ENCODE measurements at places on chromosomes 6 and 20.

DNA sequence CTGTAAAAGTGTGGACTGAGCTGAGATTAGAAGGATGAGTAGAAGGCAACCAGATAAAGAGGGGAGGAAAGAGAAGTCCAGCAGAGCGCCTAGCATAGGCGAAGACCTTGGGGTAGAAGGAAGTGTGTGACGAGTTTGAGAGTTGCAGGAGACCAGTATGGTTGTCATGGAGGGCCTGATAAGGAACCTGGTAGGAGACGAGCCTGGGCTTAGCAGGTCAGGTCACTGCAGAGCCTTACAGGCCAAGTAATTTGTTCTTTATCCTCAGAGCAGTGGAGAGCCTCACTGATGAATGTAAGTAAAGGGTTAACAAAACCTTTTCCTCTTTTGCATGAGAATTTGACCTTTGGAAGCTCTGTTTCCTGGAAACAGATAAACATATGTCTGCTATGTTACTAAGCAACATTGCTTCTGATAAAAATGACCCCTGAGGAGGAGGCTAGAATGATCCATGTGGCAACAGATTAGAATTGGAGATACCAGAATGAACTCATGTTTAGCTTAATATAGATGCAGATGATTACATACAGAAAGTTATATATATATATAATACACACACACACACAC is 2.9 kb upstream of the TMEM74B start:
- no peak overlapping the region for H3K4me3 ChIP-seq
- no peaks in the 10 kb centered on the region for H3K4me1 ChIP-seq
- DNase-seq: no peak

DNA sequence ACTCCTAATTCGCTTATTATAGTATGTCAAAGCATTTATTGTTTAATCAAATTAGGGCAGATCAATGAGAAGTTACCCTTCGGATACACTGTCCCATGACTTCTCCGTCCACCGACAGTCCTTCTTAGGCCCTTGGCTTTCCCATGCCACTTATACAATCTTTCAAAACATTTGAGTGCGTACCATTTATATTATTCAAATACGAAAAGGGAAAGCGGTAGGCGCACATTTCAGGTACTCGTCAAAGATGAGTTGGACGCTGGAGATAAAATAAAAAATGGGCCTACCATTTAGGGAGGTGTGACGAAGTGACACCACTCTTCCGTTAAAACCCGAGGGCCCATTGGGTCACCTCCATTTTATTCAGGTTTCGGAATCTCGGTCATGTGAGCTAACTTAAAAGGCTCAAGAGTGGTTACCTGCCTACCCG is 542 bp upstream of the AFG1L start:
- H3K4me1 ChIP-seq: peaks cover 6% of the 10 kb centered on the region
- H3K27me3 ChIP-seq: no peaks in the 10 kb centered on the region
- H3K27ac ChIP-seq: peak overlapping the region; percentile 84
- no peaks in the 10 kb centered on the region for H3K36me3 ChIP-seq
- DNase-seq: no peak

- no peaks in the 10 kb centered on the region for H3K36me3 ChIP-seq
- no peak overlapping the region for H3K4me3 ChIP-seq
- no peaks in the 10 kb centered on the region for H3K27me3 ChIP-seq
- H3K4me1 ChIP-seq: peaks cover 28% of the 10 kb centered on the region
- H3K27ac ChIP-seq: no peak overlapping the region
Observed at GRCh38 chr20:10077081-10077471, 42.3 kb downstream of the ANKEF1 start.

DNA sequence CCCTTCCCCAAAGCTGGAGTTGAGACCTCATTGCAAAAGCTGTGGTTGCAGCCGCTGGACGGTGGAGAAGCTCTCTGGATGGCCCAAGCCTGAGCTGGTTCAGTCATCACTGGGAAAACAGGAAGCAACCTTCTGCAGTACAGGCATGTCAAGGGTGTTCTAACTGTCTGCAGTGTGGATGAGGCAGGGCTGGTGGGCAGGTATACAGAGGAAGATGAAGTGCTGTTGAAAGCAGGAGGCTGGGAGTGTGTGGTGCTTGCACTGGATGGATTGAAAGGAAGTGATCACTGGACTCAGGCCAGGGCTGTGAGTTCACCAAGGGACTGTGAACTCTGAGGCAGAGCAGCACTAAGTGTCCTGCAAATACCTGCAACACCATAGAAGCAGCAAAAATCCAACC is 89.0 kb upstream of the NOX3 start:
- H3K36me3 ChIP-seq: no peaks in the 10 kb centered on the region
- DNase-seq: no peak
- H3K27ac ChIP-seq: no peak overlapping the region
- no peak overlapping the region for H3K4me3 ChIP-seq

- H3K36me3 ChIP-seq: no peaks in the 10 kb centered on the region
- H3K27ac ChIP-seq: no peak overlapping the region
- H3K4me3 ChIP-seq: no peak overlapping the region
- no peaks in the 10 kb centered on the region for H3K4me1 ChIP-seq
- DNase-seq: no peak
Observed at GRCh38 chr6:5279891-5280338, 18.6 kb downstream of the FARS2 start.

GRCh38 chr20:14997791-14998190 is 660.4 kb upstream of the FLRT3 start:
- DNase-seq: no peak
- no peaks in the 10 kb centered on the region for H3K36me3 ChIP-seq
- H3K27ac ChIP-seq: no peak overlapping the region
- no peaks in the 10 kb centered on the region for H3K27me3 ChIP-seq
- H3K4me1 ChIP-seq: no peaks in the 10 kb centered on the region

DNA sequence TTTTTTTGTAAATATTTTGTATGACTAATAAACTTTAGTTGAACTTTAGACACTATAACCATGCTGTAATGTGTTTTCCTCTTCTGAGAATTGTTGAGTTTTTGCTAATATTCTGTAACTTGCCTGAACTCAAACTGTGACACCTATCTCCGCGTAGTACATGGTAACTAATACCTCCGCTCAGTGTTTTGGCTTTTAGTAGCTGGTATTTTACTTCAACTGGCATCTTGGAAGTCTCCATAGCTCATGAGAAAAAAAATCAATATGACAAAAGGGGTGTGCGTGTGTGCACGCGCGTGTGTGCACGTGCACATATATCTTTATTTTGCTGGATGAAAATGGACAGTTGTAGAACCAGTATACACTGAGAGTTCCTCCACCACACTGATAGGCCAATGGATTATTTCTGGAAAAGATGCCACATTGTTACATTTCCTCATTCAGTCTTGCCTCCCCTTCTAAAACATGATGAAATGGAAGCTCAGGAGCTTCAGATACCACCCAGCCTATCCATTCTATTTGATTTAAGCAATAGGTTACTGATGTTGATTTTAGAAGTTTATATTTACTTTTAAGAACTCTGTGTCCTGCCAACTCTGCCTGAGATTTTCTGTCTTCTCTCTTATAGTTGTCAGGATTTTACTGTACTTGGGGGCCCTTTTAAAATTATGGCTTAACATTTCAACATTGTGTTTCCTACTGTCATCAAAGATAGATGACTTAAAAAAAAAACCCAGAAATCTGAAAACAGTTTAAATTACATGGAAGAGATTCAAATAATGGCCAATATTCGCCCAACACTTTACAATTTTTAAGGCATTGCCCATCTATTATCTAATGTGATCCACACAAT is 16.3 kb upstream of the ADGRG6 start:
- H3K27me3 ChIP-seq: no peaks in the 10 kb centered on the region
- no peak overlapping the region for H3K27ac ChIP-seq
- H3K4me3 ChIP-seq: no peak overlapping the region
- H3K4me1 ChIP-seq: no peaks in the 10 kb centered on the region
- DNase-seq: no peak

DNA sequence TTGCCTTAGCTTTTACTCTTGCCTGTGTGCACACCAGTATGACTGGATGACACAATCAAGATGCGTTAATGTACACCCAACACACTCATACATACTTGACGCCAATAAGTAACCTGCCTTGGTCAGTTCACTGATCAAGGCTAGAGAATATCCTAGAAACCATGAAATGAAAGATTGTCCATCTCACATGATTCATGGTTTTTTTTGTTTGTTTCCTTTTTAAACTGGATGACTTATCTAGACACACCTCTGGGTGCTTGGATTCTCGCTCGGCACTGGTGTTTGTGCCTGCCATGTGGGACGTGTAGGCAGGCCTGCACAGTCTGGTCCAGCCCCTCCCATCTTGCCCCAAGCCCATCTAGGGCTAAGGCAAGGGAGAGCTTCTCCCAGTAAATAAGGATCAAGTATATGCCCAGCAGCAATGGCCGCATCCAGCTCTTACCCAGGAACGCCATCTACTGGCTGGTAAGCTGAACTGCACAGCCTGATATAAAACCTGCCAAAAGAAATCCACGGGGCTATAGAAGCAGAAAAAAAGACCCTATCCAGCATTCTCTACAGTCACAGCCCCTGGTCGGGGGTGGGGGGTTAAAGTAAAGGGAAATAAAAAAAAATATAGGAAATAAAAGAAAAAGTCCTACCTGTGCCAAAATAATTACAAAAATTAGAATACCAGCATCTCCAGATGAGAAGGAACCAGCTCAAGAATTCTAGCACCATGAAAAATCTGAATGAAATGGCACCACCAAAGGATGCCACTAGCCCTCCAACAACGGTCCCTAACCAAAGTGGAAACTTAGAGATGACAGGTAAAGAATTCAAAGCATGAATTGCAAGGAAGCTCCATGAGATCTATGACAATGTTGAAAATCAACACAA is 73.3 kb downstream of the OTOR start:
- H3K27ac ChIP-seq: no peak overlapping the region
- no peak for DNase-seq
- no peaks in the 10 kb centered on the region for H3K36me3 ChIP-seq

DNA sequence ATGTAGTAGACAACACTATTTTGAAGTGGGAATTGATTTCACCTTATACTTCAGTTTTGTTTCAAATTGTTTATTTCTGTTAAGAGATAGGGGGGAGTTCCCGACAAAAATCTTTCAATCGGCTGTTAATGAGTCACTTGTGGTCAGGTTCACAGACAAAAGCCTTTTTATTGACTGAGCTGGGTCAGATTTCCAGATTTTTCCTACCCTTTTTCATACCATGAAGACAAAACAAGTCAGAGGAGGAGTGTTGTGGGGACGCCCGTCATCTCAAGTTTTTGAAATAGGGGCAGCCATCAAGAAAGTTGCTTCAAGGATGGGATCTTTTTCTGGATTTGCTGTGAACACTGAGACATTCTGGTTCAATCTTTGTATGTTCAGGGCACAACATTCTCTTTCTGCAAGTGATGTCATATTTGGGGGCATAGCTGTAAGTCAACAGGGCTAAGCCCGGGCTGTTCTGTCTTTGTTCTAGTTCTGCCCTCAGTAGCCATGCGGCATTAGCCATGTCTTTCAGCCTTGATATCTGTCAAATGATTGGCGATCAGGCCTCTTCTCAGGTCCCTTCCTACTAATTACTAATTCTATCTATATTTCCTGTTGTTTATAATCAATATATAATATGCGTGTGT is 496.0 kb upstream of the MARCKS start:
- no peaks in the 10 kb centered on the region for H3K27me3 ChIP-seq
- DNase-seq: peak; percentile 19
- H3K4me1 ChIP-seq: peaks cover 65% of the 10 kb centered on the region
- no peak overlapping the region for H3K4me3 ChIP-seq

DNA sequence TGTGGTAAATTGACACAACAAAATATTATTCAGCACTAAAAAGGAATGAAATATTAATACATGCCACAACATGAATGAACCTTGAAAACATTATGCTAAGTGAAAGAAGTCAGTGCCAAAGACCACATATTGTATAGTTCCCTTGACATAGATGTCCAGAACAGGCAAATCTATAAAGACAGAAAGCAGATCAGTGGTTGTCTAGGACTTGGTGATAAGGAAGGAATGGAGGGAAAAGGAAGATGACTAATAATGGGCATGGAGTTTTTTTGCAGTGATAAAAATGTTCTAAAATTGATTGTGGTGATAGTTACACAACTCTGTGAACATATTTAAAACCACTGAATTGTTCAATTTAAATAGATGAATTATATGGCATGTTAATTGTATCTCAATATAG is 32.5 kb downstream of the TBX18 start:
- no peak overlapping the region for H3K27ac ChIP-seq
- H3K36me3 ChIP-seq: peaks cover 14% of the 10 kb centered on the region
- no peaks in the 10 kb centered on the region for H3K27me3 ChIP-seq
- DNase-seq: no peak
- H3K4me3 ChIP-seq: no peak overlapping the region
- H3K4me1 ChIP-seq: no peaks in the 10 kb centered on the region

- H3K4me3 ChIP-seq: no peak overlapping the region
- H3K4me1 ChIP-seq: no peaks in the 10 kb centered on the region
- DNase-seq: no peak
- no peaks in the 10 kb centered on the region for H3K27me3 ChIP-seq
- no peak overlapping the region for H3K27ac ChIP-seq
Observed at GRCh38 chr6:143478479-143479062, 28.0 kb downstream of the PEX3 start.

DNA sequence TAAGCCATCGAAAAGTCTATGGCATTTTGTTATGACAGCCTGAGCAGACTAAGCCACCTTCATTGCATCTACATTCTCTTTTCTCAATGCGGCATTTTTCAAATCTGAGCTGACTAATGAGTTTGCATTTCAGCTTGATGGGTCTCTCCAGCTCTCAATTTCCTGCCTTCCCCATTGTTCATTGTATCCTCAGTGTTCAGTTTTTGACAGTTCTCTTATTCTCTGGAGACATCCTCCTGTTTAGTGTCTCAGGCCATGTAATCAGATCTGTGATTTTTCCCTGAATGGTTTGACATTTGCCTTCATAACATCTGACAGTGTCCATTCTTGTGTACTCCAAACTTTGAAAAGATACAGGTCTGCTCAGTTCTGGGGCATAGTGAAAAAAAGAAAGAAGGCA is 27.9 kb upstream of the MCM3 start:
- no peaks in the 10 kb centered on the region for H3K4me1 ChIP-seq
- H3K27ac ChIP-seq: no peak overlapping the region
- no peak overlapping the region for H3K4me3 ChIP-seq
- H3K27me3 ChIP-seq: peaks cover 2% of the 10 kb centered on the region

DNA sequence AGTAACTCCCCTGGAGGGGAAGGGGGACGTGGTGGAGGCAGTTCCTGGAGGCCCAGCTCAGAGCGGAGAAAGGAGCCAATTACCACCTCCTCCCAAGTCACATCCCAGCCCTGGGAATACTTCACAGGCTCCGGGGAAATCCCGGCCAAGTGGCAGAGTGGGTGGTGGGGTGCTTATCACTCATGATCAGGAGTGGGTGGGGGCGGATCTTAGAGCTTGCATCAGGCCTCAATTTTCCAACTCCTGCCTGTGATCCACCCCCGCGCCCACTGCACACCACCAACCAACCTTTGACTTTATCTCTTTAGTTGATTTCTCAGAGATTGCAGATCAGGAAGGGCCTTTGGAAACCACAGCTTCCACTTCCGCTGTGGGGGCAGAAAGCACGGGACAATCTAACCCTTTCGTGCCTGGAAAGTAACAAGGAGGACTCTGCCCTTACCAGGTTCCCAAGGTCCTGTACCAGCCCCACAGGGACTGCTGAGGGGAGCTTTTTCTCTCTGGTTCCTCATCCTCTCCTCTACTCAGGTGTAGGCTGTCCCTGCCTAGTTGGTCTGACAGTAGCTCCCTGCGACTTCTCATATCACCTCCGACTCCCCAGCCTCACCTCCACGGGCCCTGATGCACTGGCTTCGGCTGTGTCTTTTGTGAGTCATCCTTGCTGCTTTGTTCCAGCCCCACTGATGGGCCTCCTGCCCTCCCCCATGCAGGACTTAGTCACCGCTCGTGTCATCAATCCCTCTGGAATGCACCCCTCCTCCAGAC is 24.9 kb upstream of the IER3 start:
- H3K4me3 ChIP-seq: peak overlapping the region; percentile 39
- peak; percentile 95 for DNase-seq

GRCh38 chr6:122082370-122082769 is 317.1 kb upstream of the HSF2 start:
- H3K36me3 ChIP-seq: no peaks in the 10 kb centered on the region
- H3K27me3 ChIP-seq: no peaks in the 10 kb centered on the region
- DNase-seq: no peak
- no peaks in the 10 kb centered on the region for H3K4me1 ChIP-seq
- H3K27ac ChIP-seq: no peak overlapping the region
